ENCODE measurements at places on chromosomes 5 and 9.
A peak's percentile ranks its signal among the peaks of the same experiment; 100 is the strongest.

DNA sequence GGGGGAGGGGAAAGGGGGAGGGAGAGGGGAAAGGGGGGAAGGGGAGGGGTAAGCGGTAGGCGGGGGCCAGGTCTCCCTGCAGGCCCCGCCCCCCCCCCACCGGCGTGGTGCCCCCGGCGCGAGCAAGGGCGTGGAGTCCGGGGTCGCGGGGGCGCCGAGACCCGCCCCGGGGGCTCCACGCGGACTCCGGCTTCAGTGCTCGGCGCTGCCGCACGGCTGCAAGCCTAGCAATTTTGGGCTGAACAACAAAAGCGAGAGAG is 10.8 kb downstream of the C9orf50 start:
- H3K36me3 ChIP-seq: no peaks in the 10 kb centered on the region
- H3K27ac ChIP-seq: peak overlapping the region; percentile 52
- no peaks in the 10 kb centered on the region for H3K27me3 ChIP-seq
- peak overlapping the region; percentile 55 for H3K4me3 ChIP-seq
- peaks cover 36% of the 10 kb centered on the region for H3K4me1 ChIP-seq
- DNase-seq: no peak

- peaks cover 5% of the 10 kb centered on the region for H3K4me1 ChIP-seq
- no peak overlapping the region for H3K27ac ChIP-seq
- H3K4me3 ChIP-seq: no peak overlapping the region
- no peaks in the 10 kb centered on the region for H3K27me3 ChIP-seq
Observed at GRCh38 chr9:91275655-91276054, 86.1 kb downstream of the AUH start.

GRCh38 chr5:140083120-140083519 is 30.8 kb upstream of the PURA start:
- peak; percentile 19 for DNase-seq
- no peak overlapping the region for H3K27ac ChIP-seq
- H3K27me3 ChIP-seq: peaks cover 17% of the 10 kb centered on the region
- H3K36me3 ChIP-seq: no peaks in the 10 kb centered on the region

- H3K27ac ChIP-seq: no peak overlapping the region
- H3K4me1 ChIP-seq: no peaks in the 10 kb centered on the region
- no peak overlapping the region for H3K4me3 ChIP-seq
- no peaks in the 10 kb centered on the region for H3K27me3 ChIP-seq
Observed at GRCh38 chr5:98734646-98735045, 38.8 kb upstream of the RGMB start.

- H3K27ac ChIP-seq: no peak overlapping the region
- H3K4me1 ChIP-seq: no peaks in the 10 kb centered on the region
- no peak overlapping the region for H3K4me3 ChIP-seq
- no peaks in the 10 kb centered on the region for H3K36me3 ChIP-seq
- H3K27me3 ChIP-seq: no peaks in the 10 kb centered on the region
- no peak for DNase-seq
Observed at GRCh38 chr9:119332522-119332921, 36.7 kb downstream of the BRINP1 start.

- peaks cover 3% of the 10 kb centered on the region for H3K27me3 ChIP-seq
- no peak for DNase-seq
- H3K36me3 ChIP-seq: no peaks in the 10 kb centered on the region
- no peak overlapping the region for H3K4me3 ChIP-seq
Observed at GRCh38 chr5:122101636-122102285, 23.7 kb upstream of the LOX start.

DNA sequence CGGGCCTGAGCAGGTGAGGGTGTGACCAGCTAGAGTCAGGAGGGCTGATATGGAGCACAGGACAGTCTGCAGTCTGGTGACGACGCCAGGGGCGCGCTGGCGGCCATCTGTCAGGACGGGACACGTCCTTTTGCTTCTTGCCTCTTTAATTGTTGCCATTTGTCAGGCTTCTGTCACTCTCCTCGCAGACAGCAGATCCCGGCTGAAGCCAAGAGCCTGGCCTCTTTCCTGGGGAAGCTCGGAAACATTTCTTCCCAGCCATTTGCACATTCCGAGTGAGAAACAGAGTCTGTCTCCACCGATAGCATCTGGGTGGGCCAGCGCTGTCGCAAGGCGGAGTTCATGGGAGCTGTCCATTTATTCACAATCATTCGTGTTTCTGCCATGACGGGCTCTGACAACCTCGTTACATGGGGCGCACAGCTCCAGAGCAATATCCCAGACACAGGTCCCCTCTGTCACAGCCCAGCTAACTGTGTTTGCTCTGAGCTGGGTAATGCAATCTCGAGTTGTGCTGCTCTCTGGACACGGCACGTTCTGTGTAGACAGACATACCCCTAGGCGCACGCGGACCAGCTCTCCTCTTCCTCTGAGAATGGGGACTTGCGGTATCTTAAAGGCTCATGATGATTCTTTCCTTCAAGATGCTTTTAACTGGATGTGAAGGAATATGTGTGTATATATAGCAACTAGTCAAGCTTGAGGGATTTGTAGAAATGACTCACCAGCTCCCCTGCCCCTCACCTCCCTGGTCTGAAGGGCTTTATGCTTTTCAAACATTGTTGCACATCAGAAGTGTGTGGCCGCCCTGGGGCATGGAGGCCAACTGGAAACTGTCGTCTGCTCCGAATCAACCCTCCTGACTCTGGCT is 105.3 kb upstream of the FCN2 start:
- no peaks in the 10 kb centered on the region for H3K27me3 ChIP-seq
- peak overlapping the region; percentile 31 for H3K27ac ChIP-seq
- no peak for DNase-seq
- H3K4me3 ChIP-seq: no peak overlapping the region
- peaks cover 21% of the 10 kb centered on the region for H3K36me3 ChIP-seq
- peaks cover 15% of the 10 kb centered on the region for H3K4me1 ChIP-seq

All from large intestine (tissue), 12 donors.